T-cell (primary cell): ENCODE measurements at places on chromosomes 7 and 10.

- no peak for DNase-seq
These were observed 87.7 kb downstream of the GRB10 start for GRCh38 chr7:50695026-50695425.

DNA sequence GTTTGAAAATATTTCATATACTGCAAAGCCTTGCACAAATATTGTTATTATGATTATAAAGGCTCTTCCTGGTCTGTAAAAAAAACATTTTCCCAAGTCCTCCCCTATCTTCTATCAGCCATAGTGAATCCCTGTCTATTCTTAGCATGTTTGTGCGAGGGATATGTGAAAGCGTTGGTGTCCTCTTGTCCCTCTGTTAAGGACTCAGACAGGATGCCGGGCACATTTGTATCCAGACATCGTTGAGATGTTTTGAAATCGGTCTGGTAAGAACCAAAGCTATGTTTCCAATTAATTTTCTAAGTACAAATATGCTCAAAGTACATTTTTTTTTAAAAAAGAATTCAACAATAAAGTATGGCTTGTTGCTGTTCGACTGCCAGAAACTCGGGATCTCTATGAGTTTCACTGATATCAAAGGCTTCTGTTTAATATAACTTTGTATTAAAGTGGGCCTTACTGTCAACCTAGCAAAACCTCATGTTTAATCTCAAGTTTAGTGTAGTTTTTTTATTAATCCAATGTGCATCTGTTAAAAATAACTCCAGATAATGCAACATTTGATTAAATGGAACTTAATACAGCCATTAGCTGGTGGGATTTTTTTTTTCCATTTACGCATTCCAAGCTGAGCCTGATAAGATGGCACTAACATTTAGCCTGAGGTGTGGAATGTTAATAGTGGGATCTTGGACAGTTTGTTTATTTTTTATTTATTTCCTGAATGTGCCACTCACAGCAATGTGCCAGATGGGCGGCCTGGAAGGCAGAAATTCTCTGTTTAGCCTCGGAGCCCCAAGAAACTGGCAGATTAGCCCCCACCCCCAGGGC is 754.3 kb downstream of the LRMDA start:
- no peak for DNase-seq

DNA sequence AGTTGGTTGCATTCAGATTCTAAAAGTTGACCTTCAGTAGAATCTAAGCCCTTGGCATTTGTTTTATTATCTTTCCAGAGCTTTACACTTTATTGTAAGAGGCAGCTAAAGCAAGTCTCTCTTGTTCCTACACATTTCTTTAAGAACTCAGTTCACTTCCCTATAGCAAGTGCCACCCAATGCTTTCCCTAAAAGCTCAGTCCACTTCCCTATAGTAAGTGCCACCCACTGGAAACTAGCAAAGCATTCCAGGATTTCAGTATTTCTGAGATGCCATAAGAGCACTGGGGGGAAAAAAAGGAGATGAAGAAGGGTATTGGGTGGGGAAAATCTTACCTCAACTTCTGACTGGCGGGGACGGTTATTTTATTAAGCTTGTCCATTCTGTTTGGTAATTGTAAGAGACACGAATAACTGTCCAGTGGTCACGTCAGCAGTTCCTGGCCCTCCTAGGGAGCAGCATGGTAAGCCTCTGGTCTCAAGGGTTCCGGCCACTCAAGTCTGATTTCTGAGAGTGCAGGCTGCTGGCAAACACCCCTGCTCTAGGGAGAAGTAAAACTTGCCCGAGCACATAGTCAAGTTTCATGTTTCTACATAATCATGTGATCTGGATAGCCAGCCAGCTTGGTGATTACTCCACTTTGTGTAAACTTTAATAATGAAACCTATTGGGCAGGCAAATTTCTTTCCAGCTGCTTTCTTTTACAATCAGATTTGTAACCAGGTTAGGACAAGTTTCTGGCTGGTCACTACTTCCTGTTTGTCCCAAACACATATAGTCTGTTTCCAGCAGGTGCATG is at the start of gene BLNK:
Gene BLNK (minus strand): TSS at position 554 of the 800 bp plus-strand sequence. CDS start 171 bp downstream, at position 383.
- no peak for DNase-seq

GRCh38 chr10:4568731-4569130 is 257.3 kb upstream of the AKR1E2 start:
- no peak for DNase-seq

DNA sequence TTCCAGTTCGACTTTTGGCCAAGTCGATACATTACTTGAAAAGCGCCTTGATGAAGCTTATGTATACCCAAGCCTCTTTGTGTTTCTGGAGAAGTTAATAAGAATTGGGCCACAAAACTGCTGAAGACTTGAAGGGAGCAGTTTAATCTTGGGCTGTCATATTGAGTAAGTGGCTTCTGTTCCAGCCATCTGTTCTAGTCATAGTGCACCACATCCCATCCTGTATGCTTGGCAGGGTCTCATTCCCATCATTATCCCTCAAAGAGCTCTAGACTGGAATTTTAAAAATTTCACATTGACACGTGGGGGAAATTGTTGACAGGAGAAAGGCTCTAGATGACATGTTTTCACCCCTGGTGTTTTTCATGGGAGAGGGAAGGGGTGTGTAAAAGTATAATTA is 196.6 kb upstream of the PLPP4 start:
- DNase-seq = no peak

- no peak for DNase-seq
These were observed 377.8 kb upstream of the C7orf33 start for GRCh38 chr7:148212731-148213130.

DNA sequence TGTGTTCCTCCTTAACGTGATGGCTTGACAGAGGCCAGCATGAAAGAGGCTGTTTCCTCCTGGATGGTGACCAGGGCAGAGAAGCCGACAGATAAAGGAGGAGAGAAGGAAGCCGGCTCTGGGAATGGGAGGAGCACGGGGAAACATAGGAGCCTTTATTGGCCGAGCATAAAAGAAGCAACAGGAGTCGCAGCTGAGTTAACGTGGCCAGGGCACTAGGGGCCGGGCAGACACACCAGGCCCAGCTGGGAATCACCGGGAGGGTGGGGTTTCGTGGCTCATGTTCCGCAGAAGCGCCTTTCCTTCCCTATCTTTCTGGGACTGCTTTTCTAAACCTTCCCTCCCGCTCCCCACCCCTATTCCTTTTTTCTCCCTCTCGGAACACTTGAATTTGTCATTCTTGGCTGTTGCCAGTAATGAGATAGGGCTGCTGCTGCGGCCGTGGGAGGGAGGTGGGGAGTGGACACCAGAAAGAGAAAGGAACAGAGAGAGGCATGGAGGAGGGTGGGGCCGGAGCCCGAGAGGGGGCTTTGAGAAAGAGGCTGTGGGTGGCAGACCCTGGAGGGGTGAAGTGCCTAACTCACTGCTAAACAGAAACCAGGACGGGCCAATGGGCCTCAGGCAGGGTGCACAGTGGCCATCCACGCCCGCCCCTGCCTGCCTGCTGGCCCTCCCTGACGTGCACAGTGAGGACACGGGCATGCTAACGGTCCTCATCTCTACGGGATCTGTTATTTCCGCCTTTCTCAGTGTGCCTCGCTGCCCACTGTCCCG is 65.2 kb downstream of the COL13A1 start:
- no peak for DNase-seq

DNA sequence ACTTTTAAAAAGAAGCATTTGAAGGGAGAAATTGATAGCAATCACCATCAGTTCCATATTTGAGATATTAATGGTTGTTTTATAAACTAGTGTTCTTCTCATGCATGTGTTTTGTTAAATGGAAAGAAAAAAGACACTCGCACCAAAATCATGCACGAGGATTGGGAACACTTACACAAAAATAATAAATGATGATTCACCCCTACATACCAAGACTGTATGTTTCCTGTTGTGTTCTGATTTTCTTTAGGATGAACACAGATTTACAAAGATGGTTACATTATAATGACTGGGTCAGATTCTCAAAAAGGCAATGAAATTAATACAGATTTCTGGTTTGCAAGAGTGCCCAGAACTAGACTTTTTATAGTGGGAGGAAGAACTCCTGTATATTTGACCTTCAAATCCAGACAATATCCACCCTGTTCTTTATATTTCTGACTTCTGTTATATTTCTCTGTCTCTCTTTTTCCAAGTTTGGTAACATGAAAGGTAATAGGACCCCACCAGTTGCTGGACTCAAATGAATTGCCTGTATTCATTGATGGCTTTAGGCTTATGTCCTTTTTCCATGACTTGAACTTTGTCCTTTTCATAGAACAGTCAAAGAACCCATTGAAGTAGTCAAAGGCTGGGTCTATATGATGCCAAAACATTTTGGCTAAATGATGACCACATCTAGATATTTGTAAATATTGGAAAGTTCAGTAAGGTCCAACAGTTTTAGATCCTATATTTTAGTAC is 54.4 kb downstream of the SEMA3A start:
- no peak for DNase-seq

DNA sequence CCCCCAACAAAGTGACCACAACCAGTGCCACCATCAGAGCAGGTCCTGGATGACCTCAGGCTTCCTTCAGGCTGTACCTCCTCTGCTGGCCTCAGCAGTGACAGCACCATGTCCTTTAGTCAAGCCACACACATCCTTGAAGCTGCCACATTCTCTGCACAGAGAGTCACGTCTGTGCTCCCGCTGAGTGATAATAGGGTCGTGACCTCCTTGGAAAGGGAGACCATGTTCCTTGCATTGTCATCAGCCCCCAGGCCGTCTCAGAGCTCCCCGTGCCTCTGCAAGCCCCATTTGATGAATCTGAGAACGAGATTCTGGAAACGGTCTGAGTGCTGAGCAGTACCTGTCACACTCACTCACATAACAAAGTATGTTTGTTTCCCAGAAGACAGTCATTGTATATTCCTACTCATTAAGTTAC is 106.5 kb upstream of the PRR15 start:
- DNase-seq = no peak

DNA sequence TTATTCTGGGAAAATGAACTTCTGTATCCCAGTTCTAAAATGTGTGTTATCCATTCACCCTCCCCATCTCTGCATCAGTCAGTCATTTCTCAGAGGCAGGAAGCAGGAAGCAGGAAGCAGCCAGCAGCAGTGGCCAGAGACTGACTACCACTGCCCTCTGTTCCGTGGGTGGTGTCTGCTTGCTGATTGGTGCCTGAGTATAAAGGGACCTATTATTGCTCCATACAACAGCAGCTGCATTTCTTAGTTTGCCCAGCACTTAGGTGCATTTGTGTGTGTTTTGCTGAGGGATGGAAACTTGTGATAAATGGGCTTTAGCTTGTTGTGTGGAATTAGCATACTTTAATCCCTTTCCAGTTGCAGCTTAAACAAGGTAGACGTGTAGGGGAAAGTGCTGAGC is 582.2 kb downstream of the SORCS1 start:
- no peak for DNase-seq

DNA sequence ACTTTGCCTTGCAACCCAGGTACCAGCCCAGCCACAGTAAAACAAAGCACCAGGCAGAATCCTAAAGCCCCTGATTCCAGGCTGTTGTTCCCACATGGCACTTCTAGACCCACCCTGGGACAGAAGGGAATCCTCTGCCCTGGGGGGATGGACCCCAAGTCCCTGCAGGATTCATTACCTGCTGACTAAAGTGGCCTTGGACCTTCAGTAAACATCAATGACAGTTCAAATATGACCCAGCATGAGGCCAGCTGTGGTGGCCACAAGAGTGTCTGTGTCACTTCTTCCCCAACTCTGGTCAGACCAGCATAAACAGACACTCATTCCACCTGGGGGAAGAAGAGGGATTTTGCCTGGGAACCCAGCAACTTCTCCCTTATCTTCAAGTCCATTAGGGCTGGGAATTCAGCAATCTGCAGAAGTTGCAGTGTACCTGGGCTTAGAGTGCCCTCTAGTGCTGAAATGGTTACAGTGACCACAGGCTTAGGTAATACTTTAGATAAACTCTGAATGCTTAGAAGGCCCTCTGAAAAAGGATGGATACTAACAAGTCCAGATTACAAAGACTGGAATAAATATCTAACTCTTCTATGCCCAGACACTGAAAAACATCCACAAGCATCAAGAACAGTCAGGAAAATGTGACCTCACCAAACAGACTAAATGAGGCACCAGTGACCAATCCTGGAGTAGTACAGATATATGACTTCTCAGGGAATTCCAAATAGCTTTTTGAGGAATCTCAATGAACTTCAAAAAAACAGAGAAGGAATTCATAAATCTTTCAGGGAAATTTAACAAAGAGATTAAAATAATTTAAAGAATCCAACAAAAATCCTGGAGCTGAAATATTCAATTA is 108.5 kb upstream of the TMEM168 start:
- no peak for DNase-seq

DNA sequence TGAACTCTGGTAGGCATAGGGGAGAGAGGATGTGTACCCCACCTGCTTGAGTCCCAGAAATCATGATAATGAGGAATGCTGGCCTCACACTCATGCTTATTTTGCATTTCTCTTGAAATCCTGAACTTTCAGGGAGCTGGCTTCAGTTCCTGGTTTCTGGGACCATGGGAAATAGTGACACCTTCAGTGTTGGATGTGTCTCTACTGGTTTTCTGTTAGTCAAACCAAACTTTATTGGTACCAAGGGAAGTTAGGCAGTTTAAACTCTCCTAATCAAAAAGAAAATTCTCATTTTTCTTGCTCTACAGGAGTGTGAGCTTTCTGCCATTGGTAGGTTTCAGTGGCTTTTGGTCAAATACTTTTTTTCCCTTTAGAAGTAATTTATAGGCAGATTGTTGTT is 11.8 kb upstream of the PCGF5 start:
- no peak for DNase-seq

- DNase-seq = no peak
These were observed 308.8 kb downstream of the PTPRN2 start for GRCh38 chr7:158278745-158279320.

DNA sequence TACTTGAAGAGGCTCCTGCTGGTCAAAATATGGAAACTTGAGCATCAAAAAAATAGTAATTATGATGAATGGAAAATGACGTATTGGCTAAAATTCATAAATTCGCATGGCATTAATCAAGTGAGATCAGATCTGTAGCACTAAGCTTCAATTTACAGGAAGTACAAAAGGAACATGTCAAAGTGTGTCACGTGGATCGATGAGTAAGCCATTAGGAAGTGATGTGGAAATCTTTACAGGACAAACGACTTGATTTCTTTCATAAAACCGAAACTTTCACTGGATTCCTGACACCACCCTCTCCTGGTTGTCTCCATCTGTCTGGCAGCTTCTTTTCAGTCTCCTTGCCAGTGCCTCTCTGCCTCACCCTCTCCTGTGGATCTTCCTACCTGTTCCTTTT is 25.8 kb downstream of the AKR1C8 start:
- DNase-seq = no peak

DNA sequence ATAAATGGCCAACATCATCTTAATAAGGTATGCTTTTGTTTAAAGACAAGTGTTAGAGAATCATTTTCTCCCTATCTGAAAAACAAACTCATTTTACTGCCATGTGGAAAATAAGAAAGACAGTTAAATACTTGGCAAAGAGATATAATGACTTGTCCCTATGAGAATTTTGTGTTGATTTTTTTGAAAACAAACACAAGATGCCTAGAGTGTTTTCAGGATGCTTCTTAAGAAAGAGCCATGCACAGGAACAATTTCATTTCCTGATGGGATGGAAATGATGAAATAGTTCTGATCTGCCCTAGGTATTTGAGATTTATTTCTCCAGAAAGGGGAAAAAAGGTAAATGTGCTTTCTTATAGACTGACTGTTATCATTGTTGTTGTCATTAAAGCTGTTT is 237.5 kb upstream of the GNAI1 start:
- no peak for DNase-seq

GRCh38 chr10:77661674-77662073 is 24.1 kb upstream of the KCNMA1 start:
- DNase-seq = no peak
